ENCODE measurements at places on chromosomes 1 and 21.

DNA sequence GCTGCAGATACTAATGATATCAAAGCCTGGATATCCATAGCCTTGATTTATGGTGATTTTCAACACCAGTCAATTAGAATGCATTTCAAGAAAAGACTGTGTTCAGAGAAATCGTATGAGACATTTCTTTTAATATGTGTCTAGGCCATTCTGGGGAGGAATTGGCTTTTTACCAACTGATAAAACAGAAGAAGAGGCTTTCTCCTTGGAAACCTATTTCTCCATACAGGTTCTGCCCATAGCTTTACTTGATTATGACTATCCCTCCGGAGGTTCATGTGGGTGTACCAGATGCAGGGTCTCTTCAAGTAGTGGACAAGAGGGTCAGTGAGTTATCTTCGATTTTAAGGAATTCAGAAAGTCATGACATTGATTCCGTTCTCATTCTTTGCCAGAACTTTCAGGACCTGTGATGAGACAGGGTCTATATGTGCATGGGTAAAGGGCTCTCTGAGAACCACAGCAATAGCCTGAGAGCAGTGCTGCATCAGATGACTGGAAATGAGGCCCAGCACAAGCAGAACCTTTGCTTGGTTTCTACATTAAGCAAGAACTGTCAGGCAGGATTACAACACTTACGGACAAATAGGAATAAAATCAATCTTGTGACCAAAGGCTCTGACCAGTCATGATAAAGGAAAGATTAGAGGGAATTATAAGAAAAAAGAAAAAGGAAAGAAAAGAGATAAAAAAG lies 263.7 kb upstream of the SGIP1 start:
- peak; percentile 71 for DNase-seq

DNA sequence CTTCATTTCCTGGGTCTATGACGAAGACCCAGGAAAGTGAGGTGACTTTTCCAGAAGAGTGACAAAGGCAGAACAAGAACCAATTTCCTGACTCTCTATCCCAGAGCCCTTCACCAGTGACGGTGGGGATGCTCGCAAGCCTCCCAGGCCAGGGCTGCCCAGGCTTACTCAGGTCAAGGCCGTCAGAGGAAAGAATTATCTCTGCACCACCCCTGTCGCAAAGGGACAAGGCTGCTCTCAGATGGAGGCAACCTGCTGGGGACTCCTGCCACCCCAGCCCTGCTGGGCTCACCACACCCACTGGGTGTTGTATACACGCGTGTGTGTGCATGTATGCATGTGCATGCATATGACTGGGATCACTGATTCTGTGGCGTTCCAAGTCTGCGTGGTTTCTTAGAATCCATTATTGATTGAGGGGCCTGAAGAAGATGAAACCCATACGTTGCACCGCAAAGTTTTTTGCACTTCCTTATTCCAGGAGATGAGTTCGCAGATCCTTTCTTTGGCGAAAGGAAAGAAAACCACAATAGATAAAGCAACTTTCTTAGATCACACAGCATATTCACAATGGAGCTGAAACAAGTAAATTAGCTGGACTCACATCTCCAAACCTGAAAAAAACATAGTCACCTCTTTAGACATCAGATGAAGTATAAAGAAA lies 255.8 kb downstream of the RHOU start:
- peak; percentile 14 for DNase-seq

DNA sequence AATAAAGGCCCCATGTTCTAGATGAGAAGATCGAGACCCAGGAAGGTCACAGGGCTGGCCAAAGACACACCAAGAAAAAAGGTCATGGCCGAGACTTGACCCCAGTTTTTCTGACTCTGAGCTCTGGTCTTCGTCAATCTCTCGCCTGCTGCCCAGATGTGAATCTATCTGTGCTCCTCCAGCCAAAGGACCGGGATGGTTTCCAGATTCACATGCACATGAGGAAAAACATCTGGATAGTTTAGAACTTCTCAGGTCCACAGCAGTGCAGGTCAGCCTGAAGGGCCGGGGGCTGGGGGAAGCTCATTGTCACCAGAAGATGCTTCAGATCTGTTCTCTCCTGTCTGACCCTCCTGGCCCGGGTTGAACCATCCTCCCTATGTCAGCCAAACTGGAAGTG lies 49.0 kb downstream of the KCNN3 start:
- no peak for DNase-seq

DNA sequence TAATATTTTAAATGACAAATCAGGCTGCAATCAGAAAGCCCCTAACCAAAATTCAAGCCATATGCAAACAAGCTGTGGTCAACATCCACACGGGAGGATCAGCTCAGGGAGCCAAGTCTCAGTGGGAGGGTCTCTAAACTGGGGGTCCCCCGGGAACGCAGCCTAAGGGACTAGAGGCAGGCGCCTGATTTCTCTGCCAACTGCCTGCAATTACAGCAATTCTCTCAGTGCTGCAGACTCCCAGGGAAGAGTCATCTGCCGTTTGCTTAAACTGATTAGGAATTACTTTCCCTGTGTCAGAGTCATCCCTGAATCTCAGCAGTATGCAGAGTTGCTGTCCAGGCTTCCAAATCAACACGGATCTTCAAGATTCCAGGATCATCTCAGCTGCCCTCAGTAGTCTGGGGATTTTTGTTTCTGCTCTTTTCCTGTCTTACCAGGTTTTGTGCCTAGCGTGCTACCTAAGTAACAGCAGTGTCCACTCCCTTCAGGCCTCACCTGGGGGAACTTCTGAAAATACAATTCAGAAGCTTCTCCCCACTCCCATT lies 247.8 kb downstream of the RRAGC start:
- no peak for DNase-seq

- no peak for DNase-seq
Measured at GRCh38 chr1:229689904-229690303, 63.9 kb downstream of the URB2 start.

- DNase-seq = peak; percentile 67
Measured at GRCh38 chr21:35428937-35429336, 379.8 kb upstream of the RUNX1 start.

- no peak for DNase-seq
Measured at GRCh38 chr1:169106921-169107602, 572 bp downstream of the ATP1B1 start.

DNA sequence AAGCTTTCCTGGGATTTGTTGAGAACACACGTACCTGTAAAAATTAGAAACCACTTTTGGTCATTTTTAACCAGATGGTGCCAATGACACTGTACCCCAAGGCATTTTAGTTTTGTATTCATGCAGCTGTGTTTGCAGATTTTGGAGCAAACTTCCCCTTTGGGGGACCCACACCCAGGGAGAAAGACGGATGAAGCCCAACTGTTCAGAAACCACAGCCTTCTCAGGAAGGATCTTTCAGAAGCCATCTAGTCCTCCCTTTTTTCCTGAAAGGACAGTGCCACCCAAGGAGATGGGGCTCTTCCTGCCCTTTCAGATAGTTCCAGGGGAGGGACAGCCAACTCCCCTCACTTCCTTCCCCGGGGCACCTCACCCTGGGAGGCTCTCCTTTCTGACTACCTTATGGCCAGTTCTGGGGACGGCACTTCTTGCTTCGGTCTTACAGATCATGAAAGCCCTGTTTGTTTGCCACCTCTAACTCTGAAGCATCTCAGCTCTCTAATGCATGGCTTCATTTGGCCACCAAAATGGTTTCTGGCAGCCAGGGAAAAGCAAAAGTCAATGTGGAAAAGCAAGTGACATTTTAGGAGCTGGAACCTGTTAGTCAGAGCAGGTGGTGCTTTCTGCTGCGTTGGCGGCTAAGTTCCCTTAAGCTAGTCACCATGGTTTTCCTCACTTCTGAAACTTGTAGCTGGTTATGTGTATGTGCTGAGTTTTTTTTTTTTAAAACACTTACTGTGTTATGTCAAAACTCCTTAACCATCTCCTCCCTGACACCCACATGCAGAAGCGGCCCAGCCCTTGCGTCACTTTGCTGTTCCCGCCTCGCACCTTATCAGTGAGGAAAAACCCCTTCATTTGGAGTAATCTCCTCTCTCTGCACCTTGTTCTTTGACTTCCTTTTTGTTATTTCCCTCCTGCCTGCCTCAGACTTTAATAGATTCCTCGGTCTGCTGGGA lies 10.1 kb downstream of the TMCC2 start:
- DNase-seq = peak; percentile 69

DNA sequence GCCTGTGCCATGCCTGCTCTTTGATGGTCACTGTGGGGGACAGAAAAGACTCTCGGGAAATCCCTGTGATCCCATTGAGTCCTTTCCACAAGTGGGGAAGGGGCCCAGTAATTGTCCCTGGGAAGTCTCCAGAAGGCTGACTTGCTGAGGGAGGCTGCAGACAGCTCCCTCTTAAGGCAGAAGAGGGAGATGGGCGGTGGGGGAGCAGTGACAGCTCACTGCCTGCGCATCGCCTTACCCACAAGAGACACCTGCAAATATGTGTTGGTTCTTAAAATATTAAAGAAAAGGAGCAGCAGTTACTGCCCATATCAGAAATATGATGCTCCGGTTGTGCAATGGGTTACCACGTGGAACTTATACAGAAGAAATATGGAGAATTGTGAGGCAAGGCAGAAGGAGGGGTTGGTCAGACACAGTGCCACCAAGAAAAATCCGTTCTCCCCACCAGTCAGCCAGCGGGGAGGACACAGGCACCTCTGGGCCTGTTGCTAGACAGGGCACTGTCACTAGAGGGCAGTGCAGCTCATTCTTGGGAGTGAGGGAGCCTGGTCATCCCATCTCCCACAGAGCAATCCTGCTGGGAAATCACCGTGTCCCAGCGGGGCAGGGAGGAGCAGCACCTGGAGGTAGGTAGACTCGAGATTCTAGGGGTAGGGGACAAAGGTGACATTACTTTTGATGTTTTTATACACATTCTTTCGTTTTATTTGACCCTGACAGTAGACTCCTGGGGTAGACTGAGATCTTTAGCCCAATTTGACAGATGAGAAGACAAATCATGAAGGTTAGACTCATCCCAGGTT lies 6.9 kb upstream of the CAMK1G start:
- DNase-seq = peak; percentile 66

GRCh38 chr1:224266105-224266914 lies 63.7 kb downstream of the NVL start:
- no peak for DNase-seq

DNA sequence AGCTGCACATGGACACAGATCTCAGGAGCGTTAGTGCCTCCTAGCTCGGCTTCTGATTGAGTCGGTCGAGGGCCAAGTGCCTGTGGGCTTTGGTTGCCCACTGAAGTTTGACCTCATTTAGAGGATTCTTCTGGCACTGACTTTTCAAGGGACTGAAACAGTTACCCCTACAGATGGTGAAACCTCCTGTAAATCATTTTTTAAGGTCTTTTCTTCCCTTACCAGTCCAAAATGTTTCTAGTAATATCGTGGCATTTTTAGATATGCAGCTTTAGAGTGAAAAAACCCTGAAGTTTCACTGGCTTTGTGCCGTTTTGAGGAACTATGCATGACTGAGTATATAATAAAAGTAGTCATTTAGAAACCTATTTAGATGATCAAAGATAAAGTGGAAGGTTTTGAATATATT lies 34.7 kb upstream of the L1TD1 start:
- DNase-seq = no peak

GRCh38 chr1:12567288-12567819 lies 50.7 kb downstream of the DHRS3 start:
- DNase-seq = no peak

GRCh38 chr21:41213021-41213420 lies 45.1 kb downstream of the BACE2 start:
- DNase-seq = no peak

GRCh38 chr1:118983558-118984041 lies 4.5 kb downstream of the TBX15 start:
- no peak for DNase-seq

- no peak for DNase-seq
Measured at GRCh38 chr1:83115785-83116184, 883.1 kb downstream of the TTLL7 start.

DNA sequence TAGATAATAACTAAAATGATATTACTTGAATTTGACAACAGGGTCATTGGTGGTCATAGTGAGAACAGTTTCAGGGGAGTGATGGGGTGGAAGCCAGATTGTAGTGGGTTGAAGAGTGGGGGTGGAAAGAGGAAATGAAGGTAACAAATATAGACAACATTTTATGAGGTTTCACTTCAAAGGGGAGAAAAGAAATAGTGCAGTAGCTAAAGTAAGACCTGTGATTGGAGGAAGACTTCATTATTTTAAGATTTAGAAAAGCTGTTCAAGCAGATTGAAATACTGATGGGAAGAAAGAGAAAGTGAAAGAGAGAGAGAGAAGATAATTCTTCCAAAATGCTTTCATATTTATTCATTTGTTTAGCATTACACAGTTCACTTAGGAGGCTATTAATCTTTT lies 52.0 kb upstream of the KCNA3 start:
- no peak for DNase-seq

GRCh38 chr1:11738783-11739182 lies 2.8 kb downstream of the AGTRAP start:
- DNase-seq = peak; percentile 41

DNA sequence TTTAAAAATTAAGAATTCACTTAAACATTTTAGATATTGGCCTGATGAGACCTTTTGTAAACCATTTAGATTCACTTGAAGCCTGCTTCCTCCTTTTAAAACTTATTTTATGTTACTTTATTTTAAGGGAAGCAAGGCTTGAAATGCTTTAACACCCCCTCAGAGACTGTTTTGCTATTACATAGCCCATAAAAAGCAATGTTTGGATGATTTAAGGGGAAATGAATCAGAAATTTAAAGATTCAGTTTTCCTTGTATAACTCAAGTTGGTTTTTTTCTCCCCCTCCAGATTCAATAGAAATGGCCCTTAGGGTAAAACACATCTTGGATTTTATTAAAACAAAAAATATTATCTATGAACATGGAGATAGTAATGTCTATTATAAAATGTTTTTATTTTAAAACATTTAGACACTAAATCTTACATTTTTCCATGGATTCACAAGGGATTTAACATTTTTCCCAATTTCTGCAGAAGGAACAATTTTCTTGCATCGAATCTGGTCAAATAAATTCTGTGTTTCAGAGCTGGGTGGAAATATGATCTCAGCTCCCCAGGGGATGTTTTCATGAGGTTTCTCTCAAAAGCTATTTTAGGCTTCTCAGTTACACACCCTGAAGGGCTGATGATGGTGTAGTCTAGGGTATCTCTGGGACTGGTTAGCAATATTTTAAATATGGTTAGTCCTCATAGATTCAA lies 69.3 kb upstream of the WARS2 start:
- no peak for DNase-seq

GRCh38 chr1:80989455-80989854 lies 811.3 kb upstream of the ADGRL2 start:
- no peak for DNase-seq

GRCh38 chr21:45304945-45305344 lies 17.2 kb upstream of the POFUT2 start:
- DNase-seq = no peak

- DNase-seq = no peak
Measured at GRCh38 chr21:45575993-45576837, 34.0 kb upstream of the SLC19A1 start.

GRCh38 chr1:9027307-9027706 lies 1.1 kb upstream of the SLC2A7 start:
- no peak for DNase-seq

Data from inflammatory macrophage treated with lipopolysaccharide for 1 hour (primary cell).